WERI-Rb-1 (cell line): ENCODE measurements at places on chromosomes 12 and 14.

DNA sequence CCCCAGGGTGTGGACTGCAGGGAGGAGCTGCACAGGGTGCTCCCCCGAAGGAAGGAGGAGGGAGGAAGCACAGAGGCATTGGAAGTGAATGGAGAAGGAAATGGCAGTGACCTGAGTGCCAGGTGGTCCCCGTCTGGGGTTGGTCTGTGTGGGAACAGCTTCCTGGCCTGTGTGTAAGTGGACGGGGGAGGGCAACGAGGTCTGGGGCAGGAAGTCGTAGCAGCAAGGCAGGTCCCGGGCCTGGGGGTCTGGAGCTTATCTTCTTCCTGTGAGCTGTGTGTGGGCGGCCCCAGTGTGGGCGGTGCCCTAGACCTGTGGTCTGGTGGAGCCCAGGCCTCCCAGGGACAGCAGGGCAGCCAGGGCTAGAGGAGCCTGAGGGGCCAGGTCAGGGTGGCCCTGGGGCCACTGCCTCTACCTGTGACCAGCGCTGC, 382.1 kb downstream of the TMEM121 start:
- no peak for DNase-seq

DNA sequence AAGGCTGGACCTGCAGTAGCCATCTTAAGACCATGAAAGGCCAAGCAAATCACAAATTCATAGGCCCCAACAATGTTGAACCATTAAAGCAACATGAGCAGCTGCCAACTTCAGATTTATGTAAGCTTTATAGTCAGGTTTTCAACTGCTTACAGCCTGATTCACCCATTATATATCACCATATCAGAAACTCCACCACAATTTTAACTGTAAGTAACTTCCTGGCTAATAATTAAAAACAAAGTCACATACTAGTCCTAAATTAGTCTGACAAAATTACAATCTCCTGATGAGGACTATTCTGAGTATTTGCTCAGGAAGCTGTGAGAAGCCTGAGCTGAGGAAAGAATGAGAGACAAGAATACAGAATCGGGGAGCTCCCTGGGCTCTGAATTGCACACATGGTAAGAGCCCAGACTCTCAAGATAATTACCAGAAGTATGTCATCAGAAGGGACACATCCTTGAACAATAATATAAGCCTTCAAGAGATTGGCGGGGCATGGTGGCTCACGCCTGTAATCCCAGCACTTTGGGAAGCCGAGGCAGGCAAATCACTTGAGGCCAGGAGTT, 55.1 kb downstream of the NUMB start:
- DNase-seq = no peak

DNA sequence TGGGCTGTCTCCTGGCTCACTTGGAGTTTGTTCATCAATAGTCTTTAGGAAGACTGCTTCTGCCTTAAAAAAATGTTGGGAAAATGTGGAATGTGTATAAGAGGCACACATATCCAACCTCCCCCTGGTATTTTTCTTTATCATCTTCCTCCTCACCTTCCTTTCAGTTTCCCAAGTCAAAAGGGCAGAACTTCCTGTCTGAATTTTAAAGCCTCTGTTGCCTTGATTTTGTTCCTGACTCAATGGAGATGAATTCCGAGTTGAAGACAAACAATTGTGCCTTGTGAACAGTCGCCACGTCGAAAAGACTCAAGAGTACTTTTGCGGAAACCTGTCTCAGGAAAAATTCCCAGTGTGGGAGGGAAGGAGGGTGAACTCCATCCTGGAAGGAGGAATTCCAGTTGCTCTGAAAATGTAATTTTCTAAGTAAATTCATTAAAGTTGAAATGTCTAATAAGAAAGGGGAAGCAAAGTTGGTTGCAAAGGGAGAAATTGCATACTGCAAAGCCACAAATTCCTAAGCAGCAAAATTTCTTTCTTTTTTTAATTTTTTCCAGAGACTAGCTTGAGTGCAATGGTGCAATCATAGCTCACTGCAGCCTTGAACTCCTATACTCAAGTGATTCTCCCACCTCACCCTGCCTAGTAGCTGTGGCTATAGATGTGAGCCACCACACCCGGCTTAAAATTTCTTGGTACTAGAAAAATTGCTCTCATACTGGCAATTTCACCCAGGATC, 50.2 kb upstream of the ELK3 start:
- DNase-seq = no peak

- DNase-seq = no peak
Measured at GRCh38 chr14:93044556-93044955, 71.2 kb downstream of the ITPK1 start.

GRCh38 chr12:49905718-49906314, 2.1 kb upstream of the FAIM2 start:
- DNase-seq = no peak

DNA sequence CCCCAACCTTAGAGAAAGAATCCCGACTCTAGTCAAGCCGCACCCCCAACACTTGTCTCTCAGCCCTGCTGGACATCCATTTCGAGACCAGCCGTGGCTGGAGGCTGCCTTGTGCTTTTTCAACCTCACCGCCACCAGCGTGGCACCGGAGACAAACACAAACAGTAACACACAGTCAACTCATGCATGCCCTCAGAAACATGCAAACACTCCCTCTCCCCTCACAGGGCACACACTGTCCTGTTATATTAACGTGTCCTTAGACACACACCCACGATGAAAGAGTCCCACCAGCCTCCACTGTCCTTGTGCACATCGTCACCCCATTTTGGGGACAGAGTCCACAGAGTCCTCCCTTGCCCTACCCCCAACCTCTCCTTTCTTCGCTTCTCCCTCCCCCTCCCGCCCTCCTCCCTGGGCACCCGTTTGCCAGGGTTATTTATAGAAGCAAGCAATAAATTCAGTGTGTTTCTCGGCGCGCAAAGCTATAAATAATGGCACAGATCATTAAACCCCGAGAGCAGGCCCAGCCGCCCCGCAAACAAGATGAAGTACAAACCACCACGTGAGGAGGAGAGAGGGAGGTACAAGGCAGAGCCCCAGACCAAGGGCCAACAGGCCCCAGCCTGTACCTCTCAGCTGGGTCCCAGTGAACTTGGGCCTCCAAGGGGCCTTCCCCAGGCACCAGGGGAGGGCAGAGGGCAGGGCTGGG, 27.9 kb downstream of the SMUG1 start:
- no peak for DNase-seq

GRCh38 chr12:76288218-76288617, 60.0 kb downstream of the BBS10 start:
- DNase-seq = no peak

GRCh38 chr14:58243790-58244555, 670 bp upstream of the PSMA3 start:
- DNase-seq = no peak

- no peak for DNase-seq
Measured at GRCh38 chr14:72917094-72917802, 9.0 kb upstream of the DCAF4 start.

- DNase-seq = peak; percentile 16
Measured at GRCh38 chr12:109346920-109347319, 780 bp upstream of the MYO1H start.

GRCh38 chr12:64864319-64864718, 39.9 kb downstream of the TBC1D30 start:
- DNase-seq = no peak
